ENCODE measurements at places on chromosomes 12 and 14. TPM values are rescaled to one million over a fixed set of nuclear protein-coding genes. Genes with fewer than 3 reads are reported as not detected.

The SH2B3 gene
- 28.9 TPM for total RNA-seq

The GALNT16 gene
- total RNA-seq, result not detected

The PPM1H gene
- total RNA-seq, result not detected

The DYNLL1 gene
- 274 TPM for total RNA-seq

The INSM2 gene
- not detected for total RNA-seq

The MSI1 gene
- not detected for total RNA-seq

The CD163L1 gene
- total RNA-seq, result 0.38 TPM

The JPH4 gene
- not detected for total RNA-seq

The BEGAIN gene
- 1.1 TPM for total RNA-seq

The SCN8A gene
- 0.23 TPM for total RNA-seq

The RAB15 gene
- total RNA-seq, result 0.08 TPM

The NELL2 gene
- 3.9 TPM for total RNA-seq

The AMDHD1 gene
- total RNA-seq, result 0.39 TPM

The GOLT1B gene
- total RNA-seq, result 38.4 TPM

The RTL1 gene
- total RNA-seq, result not detected

The SYNDIG1L gene
- not detected for total RNA-seq

The PLEKHD1 gene
- not detected for total RNA-seq

The RAD51B gene
- 6.5 TPM for total RNA-seq

The EML1 gene
- total RNA-seq, result 2.2 TPM

The CHST11 gene
- 13.6 TPM for total RNA-seq

The HCAR1 gene
- 0.31 TPM for total RNA-seq

The PLEKHG7 gene
- not detected for total RNA-seq

The KCNJ8 gene
- total RNA-seq, result not detected

The ATP2A2 gene
- total RNA-seq, result 188 TPM

The TMPRSS12 gene
- not detected for total RNA-seq

The RILPL1 gene
- total RNA-seq, result 19.1 TPM

The FSCB gene
- total RNA-seq, result not detected

The ENDOU gene
- total RNA-seq, result not detected

The LRRC10 gene
- not detected for total RNA-seq

The IRF9 gene
- 67.3 TPM for total RNA-seq

The PRR4 gene
- 0.31 TPM for total RNA-seq

The CHFR gene
- 26.2 TPM for total RNA-seq

The GYS2 gene
- total RNA-seq, result not detected

The SMIM41 gene
- total RNA-seq, result not detected

The DPF3 gene
- 0.16 TPM for total RNA-seq

The TAS2R42 gene
- not detected for total RNA-seq

The BICDL1 gene
- total RNA-seq, result 20.5 TPM

The KRT85 gene
- not detected for total RNA-seq

The PPM1A gene
- total RNA-seq, result 11.2 TPM

The ST8SIA1 gene
- total RNA-seq, result 4.7 TPM

The SLC6A15 gene
- 37.3 TPM for total RNA-seq

The GRIP1 gene
- total RNA-seq, result 4.7 TPM

The FAM186B gene
- 0.15 TPM for total RNA-seq

The KRT74 gene
- total RNA-seq, result not detected

The C12orf60 gene
- total RNA-seq, result 2.7 TPM

The MANSC1 gene
- total RNA-seq, result 4.6 TPM

The CTSG gene
- total RNA-seq, result not detected

The CLEC9A gene
- total RNA-seq, result not detected

The SERPINA10 gene
- total RNA-seq, result not detected

The TAS2R14 gene
- 0.70 TPM for total RNA-seq

The KRT2 gene
- not detected for total RNA-seq

The KLRK1 gene
- not detected for total RNA-seq
